ENCODE measurements at places on chromosomes 6 and 20.

- no peak for DNase-seq
Measured at GRCh38 chr20:30593572-30593971, 663.9 kb upstream of the DEFB115 start.

- no peak for DNase-seq
Measured at GRCh38 chr6:105318660-105319059, 84.2 kb downstream of the PREP start.

- DNase-seq = no peak
Measured at GRCh38 chr6:128179876-128180438, 279.1 kb upstream of the THEMIS start.

DNA sequence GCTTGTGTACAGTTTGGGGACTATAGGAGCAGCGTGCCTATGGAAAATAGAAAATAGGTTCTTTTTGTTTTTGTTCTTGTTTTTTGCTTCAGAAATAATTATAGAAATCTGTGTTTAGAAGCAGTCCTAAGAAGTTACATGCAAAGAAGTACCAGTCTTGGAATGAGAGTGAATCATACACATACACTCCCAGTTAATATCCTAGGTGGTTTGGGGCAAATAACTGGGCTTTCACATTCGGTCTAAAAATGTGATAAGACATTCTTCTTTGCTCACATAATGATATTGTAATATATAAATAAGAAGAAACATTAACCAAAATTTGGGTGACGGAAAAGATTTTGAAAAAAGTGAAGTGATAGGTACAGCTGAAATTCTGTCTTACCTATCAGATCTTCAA lies 61.0 kb downstream of the ENPP1 start:
- no peak for DNase-seq
